ENCODE measurements at places on chromosomes 11 and 22. TPM values are rescaled to one million over a fixed set of nuclear protein-coding genes. Genes with fewer than 3 reads are reported as not detected.

DNA sequence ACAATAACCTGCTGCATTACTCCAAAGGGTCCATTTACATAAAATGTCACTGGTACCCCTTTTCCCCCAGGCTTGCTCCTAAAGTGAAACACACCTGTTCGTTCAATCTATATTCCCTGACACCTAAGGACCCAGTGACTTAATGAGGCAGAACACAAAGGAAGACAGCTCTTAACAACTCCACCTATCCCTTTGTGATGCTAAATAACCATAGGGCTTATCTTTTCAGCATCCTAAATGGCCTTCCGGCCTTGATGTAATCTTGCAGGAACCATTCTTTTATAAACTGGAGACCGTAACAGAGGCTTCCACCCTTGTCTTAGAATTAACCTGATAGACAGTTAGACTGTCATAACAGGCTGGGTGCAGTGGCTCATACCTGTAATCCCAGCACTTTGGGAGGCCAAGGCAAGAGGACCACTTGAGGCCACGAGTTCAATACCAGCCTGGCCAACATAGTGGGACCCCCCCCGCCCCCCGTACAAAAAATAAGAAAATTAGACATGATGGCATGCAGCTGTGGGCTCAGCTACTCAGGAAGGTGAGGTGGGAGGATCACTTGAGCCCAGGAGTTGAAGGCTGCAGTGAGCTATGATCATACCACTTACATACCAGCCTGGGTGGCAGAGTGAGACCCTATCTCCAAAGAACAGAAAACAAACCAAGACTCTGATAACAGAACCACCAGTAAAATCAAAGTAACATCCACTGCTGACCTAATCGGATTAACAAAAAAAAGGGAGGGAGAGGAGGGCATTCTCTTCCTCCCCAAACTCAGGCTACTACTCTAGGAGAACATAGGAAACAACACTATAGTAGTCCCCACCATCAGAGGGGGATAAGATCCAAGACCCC, 5.1 kb downstream of the CHEK2 start:
- no peak overlapping the region for H3K4me3 ChIP-seq
- DNase-seq, result no peak
- no peaks in the 10 kb centered on the region for H3K27me3 ChIP-seq
- no peaks in the 10 kb centered on the region for H3K36me3 ChIP-seq
- no peaks in the 10 kb centered on the region for H3K4me1 ChIP-seq

GRCh38 chr11:65501472-65502273, 2.8 kb downstream of the MALAT1 start:
- H3K27ac ChIP-seq, result peak overlapping the region; percentile 95
- DNase-seq, result no peak
- peaks cover 32% of the 10 kb centered on the region for H3K4me1 ChIP-seq
- H3K4me3 ChIP-seq, result peak overlapping the region; percentile 81

- H3K36me3 ChIP-seq, result peaks cover 17% of the 10 kb centered on the region
- DNase-seq, result no peak
- no peaks in the 10 kb centered on the region for H3K27me3 ChIP-seq
- no peak overlapping the region for H3K27ac ChIP-seq
- no peak overlapping the region for H3K4me3 ChIP-seq
Observed at GRCh38 chr11:126403658-126404057, 48.2 kb downstream of the ST3GAL4 start.

DNA sequence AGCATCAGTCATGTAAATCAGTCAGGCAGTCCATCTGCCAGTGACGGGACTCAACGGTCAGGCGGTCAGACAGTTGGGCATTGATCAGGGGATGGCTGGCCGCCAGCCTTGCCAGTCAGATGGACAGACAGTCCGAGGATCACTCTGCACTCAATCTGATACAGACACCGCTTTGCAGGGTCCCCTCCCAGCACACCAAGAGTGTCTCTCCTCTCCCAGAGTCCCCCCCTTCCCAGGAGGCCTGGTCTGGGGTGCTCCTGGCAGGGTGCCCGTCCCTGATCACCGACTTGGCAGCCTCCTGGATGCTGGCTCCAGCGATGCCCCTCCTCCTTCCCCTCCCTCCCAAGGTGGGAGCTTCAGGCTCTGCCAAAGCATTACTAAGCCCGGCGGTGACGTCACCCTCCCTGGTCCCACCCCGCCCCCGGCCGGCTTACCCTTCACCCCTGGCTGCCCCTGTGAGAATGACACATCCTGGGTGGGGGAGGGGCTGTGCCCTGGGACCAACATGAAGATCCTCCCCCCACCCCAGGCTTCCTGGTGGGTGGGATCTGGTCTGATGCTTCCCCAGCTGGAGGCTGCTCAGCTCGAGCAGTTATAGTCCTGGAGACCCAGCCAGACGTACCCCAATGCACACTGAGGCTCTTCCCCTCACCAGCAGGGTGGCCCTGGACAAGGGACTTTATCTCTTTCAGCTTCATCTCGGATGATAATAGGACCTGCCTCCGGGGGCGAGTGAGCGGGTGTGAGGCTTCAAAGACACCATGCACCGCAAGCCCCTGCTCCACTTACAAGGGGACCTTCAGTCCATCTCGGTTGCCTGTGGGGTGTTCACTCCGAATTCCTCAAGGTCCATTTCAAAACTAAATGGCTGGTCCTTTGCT, 69.2 kb downstream of the CD82 start:
- no peaks in the 10 kb centered on the region for H3K27me3 ChIP-seq
- H3K4me3 ChIP-seq, result no peak overlapping the region
- peak; percentile 92 for DNase-seq
- no peaks in the 10 kb centered on the region for H3K36me3 ChIP-seq
- H3K27ac ChIP-seq, result peak overlapping the region; percentile 15
- H3K4me1 ChIP-seq, result peaks cover 30% of the 10 kb centered on the region

DNA sequence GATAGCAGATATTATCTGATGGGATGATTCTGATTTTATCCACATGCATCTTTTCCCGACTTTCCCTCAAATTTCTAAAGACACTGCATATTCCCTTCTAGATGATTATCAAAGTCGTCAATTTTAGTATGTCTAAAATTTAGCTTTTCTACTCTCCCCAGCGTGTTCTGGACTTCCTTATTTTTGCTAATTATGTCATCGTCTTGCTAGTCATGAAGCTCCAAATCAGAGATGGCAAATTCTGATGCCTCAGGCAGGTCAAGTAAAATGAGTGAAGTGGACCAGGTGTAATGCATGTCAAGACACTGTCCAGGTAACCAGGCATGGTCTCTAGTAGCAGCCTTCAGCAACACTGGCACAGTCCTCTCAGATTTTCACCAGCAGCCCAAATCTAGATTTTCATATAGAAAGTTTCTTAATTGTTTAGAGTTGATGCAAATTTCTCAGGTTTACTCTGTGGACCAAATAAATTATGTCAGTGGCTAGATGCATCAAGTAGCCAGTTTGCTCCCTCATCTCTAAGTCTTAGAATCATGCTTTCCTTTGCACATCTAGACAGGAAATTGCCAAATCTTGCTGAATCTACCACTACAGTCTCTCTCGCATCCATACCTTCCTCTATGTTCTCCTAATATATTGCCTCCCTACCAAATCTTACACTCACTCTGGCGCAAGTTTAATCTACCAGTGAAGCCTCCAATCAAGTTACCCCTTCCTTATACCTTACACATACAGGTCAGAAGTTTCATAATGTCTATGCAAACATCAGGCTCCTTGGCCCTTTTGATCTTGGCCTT, 10.6 kb downstream of the HSD17B12 start:
- H3K27me3 ChIP-seq, result no peaks in the 10 kb centered on the region
- H3K4me1 ChIP-seq, result peaks cover 39% of the 10 kb centered on the region
- no peak overlapping the region for H3K27ac ChIP-seq
- no peaks in the 10 kb centered on the region for H3K36me3 ChIP-seq
- no peak for DNase-seq

Gene APOA1
- 59.3 TPM for total RNA-seq
